ENCODE measurements at places on chromosomes 2 and 18.

DNA sequence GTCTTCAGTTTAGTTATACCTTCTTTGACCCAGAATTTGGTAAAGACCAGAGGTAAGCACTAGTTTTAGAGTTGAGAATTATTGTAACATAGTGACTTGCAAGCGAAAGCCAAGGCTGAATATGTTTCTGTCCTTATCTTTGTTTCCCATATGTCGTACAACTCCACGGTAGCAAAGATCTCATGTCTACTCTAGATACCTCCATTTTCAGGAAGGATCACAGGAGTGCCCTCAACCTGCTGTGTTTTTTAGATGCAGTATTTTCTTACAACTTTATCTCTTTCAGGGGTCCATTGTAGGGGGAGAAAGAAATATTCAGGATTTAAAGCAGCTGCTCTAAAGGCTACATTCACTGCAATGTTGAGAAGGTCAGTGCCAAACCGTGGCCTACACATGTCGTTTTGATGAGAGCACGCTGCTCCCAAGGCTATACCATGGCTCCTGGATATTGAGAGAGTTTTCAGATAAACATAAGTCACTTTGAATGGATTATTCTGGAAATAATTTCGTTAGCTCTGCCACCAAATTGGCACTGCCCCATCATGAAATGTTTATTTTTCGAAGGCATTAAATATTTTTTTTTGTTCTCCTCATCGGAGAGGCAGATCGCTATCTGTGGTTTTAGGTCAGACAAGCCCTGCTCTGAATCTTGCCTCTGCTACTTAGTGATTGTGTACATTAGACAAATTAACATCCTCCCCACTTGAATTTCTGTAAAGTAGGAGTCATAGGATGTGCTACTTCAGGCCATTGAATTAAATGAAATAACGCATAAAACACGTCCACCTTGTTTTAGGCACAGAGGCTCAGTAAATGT is 2.1 kb downstream of the RHBDD1 start:
- DNase-seq, result no peak

DNA sequence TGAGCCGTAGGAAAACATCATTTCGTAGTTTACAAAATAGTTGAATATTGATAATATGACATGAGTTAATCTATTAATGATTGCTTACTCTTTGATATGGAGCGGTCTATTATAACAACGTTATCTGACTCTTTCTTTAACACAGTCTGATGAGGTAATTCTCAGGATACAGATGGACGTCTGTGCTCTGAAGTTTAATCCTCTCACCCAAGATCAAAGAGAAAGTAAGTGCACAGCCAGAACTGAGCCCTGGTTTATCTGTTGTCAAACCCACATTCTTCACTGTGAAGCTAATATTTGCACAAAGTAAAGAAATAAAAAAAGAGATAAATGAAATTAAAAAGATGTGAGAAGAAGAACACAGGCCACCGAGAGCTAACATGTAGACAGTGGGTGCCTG is 190.9 kb upstream of the COPS8 start:
- DNase-seq, result no peak

DNA sequence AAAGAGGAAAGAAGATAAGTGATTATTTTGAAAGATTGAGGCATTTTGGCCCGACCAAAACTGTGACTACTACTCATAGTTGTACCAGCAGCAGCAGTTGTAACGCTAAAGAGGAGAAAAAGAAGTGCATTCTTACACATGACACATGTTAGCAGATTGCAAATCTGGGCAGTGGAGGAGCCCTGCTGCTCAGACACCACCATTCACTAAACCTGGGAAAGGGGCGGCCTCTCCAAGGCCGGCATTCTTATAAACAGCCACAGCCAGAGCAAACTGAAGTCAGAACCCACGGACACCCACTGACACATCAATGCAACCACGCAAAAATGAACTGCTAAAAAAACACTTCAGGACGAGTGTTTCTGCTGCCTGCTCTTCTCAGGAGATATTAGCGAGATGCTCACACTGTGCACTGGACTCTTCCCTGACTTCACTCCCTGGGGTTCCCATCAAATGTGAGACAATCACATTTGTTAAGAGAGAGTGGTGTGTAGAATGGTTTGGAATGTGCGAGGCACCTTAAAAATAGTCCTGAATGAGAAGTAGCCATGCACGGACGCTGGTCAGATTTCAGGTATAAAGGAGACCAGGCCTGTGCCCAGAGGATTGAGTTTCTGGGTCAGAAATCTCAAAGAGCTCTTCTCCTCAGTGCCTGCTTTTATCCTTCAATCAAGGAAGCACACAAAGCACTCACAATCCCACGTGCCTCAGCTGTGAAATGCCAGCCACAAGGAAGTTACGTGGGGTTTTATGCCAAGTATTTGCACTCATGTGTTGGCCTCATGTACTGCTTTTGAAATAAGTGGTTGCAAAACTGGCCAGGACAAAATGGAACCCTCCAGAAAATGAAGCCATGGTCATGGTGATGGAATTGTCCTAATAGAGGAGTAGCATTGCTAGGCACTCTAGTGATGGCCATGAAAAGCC is 83.4 kb downstream of the MTCL1 start:
- no peak for DNase-seq

DNA sequence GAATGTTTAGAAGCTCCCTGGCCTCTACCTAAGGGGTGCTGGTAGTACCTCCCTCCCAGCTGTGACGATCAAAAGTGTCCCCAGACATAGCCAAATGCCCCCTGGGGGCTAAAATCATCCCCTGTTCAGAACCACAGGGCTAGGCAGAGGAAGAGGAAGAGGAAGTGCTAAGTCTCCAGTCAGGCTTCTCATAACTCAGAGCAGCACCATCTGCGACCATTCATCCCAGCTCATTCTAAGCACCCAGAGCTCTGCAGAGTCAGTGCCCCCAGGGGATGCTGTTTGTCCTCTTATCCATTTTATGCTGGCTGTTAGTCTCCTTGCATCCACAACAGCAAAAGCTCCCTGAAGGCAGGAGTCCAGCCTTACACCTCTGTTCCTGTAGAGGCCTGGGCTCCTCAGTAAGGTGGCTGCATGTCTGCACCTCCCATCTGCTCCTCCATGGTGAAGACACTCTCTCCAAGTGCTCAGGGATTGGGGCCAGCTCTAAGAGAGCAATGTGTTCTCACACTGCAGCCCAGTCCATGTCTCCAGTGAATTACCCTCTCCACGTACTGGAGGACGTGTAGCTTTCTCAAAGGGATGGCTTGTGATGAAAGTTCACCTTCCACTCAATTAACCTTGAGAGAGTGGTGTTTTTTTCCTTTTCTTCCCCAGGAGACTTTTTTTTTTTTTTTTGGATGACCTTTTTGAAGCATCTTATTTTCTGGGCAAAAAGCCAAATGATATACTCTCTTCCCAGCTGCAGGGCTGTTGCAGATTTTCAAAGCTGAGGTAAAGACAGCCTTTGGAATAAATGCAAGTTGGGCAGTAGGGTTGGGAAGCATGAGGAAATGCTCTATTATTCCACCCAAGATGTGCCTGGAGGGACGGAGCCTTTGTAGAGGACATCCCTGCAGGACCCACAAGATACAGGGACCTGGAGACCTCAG is 158.9 kb upstream of the SLC14A2 start:
- DNase-seq, result no peak

GRCh38 chr2:24613154-24613814 is 122.2 kb downstream of the NCOA1 start:
- DNase-seq, result peak; percentile 5

- DNase-seq, result peak; percentile 68
Measured at GRCh38 chr2:148989882-148990493, 48.5 kb upstream of the LYPD6B start.

- DNase-seq, result no peak
Measured at GRCh38 chr2:201070948-201071478, 458 bp downstream of the HYCC2 start.

Data from astrocyte (in vitro differentiated cells and primary cell).